Neural progenitor cell (in vitro differentiated cells): ENCODE measurements at places on chromosomes 13 and 19. TPM values are rescaled to one million over a fixed set of nuclear protein-coding genes. Genes with fewer than 3 reads are reported as not detected.
A peak's percentile ranks its signal among the peaks of the same experiment; 100 is the strongest.

- peak; percentile 52 for DNase-seq
Measured at GRCh38 chr19:34363094-34363493, 1.9 kb upstream of the GPI start.

DNA sequence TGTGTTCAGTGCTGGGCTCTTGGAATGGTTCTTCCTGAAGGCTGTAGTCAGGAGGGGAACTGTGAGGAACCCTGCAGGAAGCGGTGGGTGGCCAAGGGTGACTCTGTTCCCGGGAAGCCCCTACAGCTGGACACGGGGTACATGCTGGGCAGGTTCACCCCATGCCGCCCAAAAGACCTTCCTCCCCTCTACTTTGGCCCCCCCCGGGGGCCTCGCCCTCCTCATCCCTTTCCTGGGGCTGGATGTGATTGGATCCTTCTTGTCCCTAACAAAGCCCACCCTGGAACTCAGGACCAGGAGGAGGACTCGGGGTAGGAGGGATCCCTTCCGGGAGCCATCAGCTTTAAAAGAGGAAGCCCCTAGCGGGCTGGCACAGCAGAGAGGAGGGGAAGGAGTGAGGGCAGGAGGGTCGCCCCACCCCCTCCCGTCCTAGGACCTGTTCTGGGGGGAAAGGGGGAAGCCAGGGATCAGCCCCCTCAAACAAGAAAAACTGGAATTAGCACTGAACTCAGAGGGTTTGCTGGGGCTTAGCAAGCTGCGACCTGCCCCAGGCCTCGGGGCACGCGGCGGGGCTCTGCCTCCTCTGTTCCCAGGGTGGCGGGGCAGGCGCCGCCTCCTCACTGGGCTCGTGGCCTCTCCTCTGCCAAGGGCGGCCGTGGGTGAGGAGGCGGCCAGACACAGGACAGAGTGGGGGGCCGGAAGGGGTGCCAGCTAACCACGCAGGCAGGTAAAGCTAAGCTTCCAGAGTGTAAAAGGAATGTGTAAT, 4.0 kb downstream of the CEBPA start:
- no peak for DNase-seq

DNA sequence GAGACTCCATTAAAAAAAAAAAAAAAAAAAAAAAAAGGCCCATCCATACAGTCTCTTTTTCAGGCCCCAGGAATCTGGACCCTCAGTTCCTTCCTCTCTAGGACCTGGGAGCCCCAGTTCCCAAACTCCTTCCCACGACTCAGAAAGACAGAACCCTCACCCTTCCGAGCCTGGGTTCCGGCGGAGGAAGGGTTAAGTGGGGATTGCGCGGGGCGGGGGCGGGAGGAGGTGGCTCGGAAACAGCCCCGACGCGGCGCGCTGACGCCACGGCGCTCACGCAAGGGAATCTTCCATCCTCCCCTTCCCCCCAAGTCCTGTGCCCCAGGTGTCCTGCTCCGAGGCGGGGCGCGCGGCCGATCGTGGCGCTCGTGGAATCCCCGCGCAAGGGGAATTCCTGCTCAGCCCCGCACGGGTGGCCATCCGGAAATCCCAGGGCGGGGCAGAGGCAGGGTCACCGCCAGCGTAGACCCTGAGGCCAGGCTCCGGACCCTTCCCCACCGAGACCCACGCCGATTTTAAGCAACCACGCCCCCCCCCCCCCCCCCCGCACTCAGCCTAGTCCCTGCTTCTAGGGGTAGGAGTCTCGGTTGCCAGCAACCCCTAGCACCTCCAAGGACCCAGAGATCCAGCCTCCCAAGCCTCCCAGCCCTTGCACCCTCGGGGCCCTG, 659 bp downstream of the NFKBID start:
- DNase-seq, result peak; percentile 67

GRCh38 chr13:71730267-71730666, 136.7 kb downstream of the DACH1 start:
- DNase-seq, result no peak

PROZ gene
- not detected in 2 replicates for total RNA-seq
